ENCODE measurements at places on chromosomes 1 and 21.

- no peak for DNase-seq
Measured at GRCh38 chr1:111221633-111222291, 5.8 kb upstream of the CHI3L2 start.

DNA sequence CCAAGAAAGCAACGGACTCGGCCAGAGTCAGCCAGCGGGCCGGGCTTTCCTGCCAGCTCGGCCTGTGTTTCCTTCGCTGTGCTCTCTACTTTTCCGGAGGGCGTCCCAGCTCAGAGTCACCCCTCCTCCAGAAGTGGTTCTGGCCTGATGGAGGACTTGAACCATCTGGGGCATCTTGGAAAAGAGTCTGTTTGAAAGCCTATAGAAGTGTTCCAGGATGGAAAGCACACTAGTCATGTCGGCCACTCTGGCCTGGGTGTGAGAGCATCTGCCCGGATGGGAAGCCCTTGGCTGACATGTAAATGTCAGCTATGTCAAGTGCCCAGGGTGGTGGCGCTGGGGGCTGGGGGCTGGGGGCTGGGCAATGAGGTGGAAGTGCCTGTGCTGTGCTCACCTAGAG is 113.4 kb downstream of the DHRS3 start:
- no peak for DNase-seq

DNA sequence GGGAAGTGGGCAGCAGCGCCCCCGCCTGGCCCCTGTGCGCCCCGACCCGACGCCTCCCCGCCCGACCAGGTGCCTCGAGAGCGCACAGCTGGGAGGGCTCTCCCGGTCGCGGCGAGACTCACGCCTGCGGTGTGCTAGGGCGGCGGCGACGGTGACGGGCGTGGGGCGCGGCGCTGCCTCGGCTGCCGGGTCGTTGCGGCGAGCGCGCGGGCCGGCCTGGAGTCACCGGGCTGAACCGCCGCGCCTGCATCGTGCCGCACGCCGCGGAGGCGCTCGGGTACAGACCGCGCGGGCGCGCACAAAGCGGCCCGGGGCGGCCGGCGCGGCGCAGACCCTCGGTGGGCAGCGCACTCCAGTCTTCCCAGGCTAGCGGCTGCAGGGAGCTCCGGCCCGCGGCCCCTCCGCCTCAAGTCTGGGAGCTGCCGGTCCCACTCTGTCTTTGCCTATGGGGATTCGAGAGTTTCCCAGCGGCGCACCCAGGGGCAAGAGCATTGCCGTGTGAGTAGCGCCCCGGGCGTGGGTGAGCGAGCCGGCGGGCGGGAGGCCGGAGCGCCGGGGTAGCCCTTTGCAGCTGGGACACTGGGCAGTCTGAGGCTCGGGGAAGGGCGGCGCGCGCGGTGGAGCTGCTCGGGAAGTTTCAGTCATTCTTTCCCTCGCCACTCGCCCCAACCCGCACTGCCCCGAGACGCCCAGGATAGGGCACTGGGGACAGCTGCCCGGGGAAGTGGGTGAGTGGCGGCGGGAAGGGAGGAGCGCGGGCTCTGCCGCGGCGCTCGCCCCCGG is at the start of gene SLC35F3:
SLC35F3 (plus strand) TSS at position 44 of the 783 bp plus-strand sequence.
- no peak for DNase-seq

GRCh38 chr1:228058172-228058948 is 24.1 kb upstream of the ARF1 start:
- DNase-seq: no peak

- no peak for DNase-seq
Measured at GRCh38 chr1:27118440-27118689, 36.6 kb downstream of the SLC9A1 start.

- DNase-seq: no peak
Measured at GRCh38 chr1:51000160-51000559, 30.1 kb downstream of the CDKN2C start.

GRCh38 chr1:33030575-33030974 is 6.1 kb downstream of the AK2 start:
- DNase-seq: no peak

DNA sequence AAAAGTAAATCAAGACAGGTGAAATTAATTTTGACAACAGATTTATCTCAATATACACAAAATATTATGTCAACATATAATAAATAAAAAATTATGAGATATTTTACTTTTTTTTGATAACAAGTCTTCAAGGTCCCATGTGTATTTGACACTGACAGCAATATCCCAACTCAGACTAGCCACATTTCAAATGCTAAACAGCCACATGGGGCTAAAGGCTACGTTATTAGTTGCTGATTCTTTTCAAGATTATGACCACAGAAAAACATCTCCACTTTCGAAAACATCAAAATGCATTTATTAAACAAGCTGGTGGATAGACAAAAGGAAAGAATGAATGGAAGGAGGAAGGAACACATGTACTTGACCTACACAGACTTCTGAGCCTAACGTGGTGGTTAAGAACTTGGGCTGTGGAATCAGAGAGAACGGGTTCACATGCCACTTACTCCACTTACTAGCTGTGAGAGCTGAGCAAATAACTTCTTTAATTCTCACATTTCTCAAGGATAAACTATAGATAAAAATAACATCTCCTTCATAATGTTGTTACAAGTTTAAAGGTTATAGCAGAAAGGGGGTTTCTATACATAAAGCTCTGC is 13.4 kb downstream of the PTPN14 start:
- DNase-seq: no peak

DNA sequence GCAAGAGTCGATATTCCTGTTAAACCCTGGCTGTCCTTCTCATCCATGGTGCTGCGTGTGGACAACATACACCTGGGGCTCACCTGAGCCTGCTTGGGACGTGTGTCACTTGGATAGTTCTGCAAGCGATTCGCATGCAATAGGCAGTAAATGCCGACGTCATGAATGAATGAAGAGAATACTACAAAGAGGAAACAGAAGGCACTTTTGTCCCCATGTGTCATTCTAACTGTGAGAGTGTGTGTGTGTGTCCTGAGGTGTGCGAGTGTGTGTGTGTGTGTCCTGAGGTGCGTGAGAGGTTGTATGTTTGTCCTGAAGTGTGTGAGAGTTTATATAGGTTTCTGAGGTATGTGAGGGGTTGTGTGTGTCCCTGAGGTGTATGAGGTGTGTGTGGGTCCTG is 647 bp upstream of the TCP10L start:
- DNase-seq: no peak

DNA sequence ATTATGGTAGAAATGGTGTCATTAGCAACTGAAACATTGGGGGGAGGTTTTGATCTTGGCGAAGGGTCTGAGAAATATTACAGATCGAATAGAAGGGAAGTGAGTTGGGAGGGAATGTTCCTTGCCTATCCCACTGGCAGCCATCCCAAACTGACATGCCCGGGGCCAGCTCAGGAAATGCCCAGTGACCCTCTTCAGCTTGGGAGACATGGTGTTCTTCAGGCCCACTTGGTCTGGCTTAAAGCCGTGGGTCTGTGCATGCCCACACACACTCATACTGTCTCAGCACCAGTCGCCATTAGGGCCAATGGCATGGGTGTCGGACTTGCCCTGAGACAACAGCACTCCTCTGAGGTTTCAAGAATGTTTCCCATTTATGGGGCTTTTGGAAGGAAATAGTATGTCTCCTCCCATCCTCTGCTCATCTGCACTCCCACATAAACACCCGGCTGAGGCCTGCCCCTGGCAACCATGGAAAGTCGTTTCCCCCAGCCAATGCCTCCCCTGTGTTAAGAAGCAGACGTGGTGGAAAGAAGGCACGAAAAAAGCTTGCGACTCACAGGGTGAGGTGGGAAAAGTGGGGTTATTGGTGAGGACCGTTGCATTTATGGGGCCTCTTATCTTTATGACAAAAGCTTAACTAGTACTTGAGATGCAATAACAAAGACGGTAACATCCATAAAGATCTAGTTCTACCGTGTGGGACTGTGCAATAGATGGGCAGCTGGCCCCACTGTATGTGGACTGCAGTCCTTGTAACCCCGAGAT is 2.0 kb downstream of the RNF186 start:
- DNase-seq: no peak

DNA sequence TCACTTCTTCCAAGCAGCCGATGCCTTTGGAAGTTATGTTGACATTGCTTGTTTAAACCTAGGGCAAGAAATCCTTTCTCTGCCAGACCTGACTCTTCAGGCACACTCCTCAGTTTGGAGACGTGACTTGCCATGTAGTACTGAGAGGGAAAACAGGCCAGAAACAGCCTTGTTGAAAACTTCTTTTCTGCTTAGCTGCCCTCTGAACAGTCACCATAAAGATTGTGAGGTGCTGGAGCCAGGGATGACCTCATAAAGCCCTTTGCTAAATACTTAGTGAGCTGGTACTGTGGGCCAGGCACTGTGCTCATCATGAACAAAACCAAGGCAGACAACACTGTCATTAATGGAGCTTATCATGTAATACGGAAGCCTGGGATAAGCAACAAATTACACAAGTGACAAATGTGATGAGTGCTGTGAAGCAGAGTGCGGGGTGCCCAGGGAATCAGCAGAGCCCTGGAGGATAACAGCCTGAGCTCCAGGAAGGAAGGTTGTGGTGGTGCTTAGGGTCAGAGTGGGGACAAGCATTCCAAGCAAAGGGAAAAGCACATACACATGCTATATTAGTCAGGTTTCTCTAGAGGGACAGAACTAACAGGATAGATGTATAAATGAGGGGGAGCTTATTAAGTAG is 42.4 kb downstream of the MTARC1 start:
- no peak for DNase-seq

DNA sequence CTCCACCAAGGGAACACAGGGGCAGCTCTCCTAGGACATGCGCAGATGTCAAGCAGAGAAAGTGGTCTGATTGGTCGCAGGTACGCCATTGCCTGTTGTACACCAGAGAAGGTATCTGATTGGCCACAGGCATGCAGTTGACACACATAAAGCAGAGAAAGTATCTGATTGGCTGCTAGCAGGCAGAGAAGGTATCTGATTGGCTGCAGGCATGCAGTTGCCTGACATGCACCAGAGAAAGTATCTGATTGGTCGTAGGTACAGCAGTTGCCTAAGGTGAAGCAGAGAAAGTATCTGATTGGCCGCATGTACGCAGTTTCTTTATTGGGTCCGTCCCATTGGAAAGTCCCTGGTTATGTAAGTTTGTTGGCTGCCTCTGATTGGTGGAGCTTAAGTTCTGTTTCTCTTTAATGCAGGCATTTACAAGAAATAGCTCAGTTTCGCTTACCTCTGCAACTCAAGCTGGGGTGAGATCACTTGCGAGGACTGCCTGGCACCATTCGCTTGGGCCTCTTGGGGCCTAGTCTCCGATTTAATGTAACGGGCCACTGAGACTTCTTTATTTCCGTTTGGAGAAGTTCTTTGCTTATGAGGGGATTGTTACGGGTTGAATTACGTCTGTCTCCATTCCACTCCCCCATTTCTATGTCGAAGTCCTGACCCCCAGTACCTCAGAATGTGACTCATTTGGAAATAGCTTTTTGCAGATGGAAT is 74.2 kb downstream of the SIK1 start:
- no peak for DNase-seq

DNA sequence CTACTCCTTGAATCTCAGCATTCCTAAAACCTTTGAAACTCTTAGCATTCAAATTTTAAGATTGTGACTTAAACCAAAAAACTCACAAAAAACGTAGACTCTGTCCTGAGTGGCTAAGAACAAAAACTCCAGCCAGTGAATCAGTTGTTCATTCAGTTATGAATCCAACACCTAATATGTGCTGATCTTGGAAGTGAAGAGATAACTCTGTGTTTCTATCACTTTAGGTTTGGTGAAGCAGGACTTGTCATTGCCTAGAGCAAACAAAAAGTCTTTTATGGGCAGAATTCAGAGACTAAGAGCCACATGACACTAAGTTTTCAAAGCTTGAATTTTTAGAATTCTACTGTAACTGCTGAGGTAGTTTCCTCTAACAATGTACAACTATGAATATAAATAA is 10.4 kb upstream of the GPR137B start:
- no peak for DNase-seq

Data from activated CD4-positive, alpha-beta T cell treated with anti-CD3 and anti-CD28 coated beads, Interleukin-2, amount 50 U/mL, for 1 hour (primary cell).